ENCODE measurements at places on chromosomes 3 and 15.

- H3K27ac ChIP-seq = no peak overlapping the region
- DNase-seq = no peak
- H3K27me3 ChIP-seq = peaks cover 4% of the 10 kb centered on the region
- no peak overlapping the region for H3K4me3 ChIP-seq
Measured at GRCh38 chr3:13266651-13267362, 153.3 kb downstream of the NUP210 start.

GRCh38 chr15:97791824-97792792 is 168.4 kb upstream of the ARRDC4 start:
- H3K4me1 ChIP-seq = no peaks in the 10 kb centered on the region
- no peaks in the 10 kb centered on the region for H3K36me3 ChIP-seq
- H3K27me3 ChIP-seq = peaks cover 4% of the 10 kb centered on the region
- no peak overlapping the region for H3K27ac ChIP-seq
- no peak for DNase-seq

GRCh38 chr3:34141841-34142337 is 343.5 kb downstream of the PDCD6IP start:
- H3K27ac ChIP-seq = no peak overlapping the region
- H3K4me3 ChIP-seq = no peak overlapping the region
- DNase-seq = no peak
- no peaks in the 10 kb centered on the region for H3K27me3 ChIP-seq
- H3K36me3 ChIP-seq = no peaks in the 10 kb centered on the region

- H3K36me3 ChIP-seq = no peaks in the 10 kb centered on the region
- H3K27ac ChIP-seq = no peak overlapping the region
- H3K4me3 ChIP-seq = no peak overlapping the region
- H3K4me1 ChIP-seq = peaks cover 3% of the 10 kb centered on the region
- no peaks in the 10 kb centered on the region for H3K27me3 ChIP-seq
Measured at GRCh38 chr3:104291437-104291851, 1075.3 kb upstream of the ALCAM start.

DNA sequence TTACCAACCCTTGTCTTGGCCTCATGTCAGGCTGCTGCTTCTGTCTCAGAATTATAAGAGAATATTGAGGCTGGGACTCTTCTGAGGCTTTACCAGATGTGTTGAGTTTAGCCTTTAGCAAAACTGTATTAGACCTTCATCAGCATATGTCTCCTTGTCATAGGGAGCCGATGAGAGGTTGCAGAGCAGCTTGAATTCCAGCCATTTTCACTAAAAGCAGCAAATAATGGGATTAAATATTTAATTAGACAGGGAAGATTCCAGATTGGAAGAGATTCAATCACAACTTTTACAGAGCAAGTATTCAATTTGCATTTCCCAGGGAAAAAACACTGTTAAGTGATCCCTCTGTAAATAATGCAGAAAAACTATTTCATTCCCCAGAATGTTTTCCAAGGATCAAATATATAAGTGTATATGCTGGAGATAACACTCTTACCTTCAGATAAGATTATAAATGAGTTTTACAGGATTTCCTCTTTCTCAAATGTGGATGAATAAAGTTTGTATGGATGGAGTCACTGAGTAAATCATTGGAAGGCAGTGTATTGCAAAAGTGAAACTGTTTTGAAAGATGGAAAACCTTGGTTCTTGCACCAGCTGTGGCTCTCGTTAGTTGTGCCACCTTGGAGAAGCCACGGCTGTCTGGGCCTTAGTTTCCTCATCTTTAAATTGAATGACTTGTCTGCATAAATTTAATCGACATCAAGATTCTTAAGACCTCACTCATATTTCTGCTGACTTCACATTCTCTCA is 466.4 kb upstream of the SGO1 start:
- no peaks in the 10 kb centered on the region for H3K36me3 ChIP-seq
- H3K4me3 ChIP-seq = no peak overlapping the region
- H3K27ac ChIP-seq = no peak overlapping the region
- no peaks in the 10 kb centered on the region for H3K27me3 ChIP-seq
- DNase-seq = no peak
- no peaks in the 10 kb centered on the region for H3K4me1 ChIP-seq

- H3K36me3 ChIP-seq = no peaks in the 10 kb centered on the region
- H3K27me3 ChIP-seq = peaks cover 18% of the 10 kb centered on the region
- no peak overlapping the region for H3K4me3 ChIP-seq
Measured at GRCh38 chr15:78739206-78739605, 72.1 kb downstream of the ADAMTS7 start.

GRCh38 chr3:123246866-123247265 is 45.1 kb downstream of the SEC22A start:
- no peak overlapping the region for H3K4me3 ChIP-seq
- H3K36me3 ChIP-seq = peaks cover 18% of the 10 kb centered on the region
- H3K27me3 ChIP-seq = no peaks in the 10 kb centered on the region
- no peak overlapping the region for H3K27ac ChIP-seq
- H3K4me1 ChIP-seq = peaks cover 6% of the 10 kb centered on the region

DNA sequence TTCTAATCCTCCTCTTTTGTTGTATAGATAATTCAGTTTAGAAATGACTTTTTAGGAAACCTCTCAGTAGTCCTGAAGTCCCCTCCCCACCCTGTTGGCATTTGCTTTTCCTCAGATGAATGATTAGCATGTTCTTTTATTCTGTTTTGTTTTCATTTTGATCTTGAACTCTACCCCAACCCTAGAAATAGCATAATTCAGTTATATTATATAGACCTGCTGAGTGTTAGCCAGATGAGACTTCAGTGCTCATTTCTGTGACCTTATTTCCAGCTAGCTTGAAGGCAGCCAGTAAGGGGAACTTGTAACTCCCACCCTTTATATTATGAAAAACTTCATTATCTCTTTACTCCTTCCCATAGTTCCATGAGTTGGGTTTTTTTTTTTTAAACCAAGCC is 41.2 kb downstream of the SNRK start:
- H3K4me3 ChIP-seq = peak overlapping the region; percentile 36
- peak overlapping the region; percentile 91 for H3K27ac ChIP-seq
- H3K36me3 ChIP-seq = peaks cover 43% of the 10 kb centered on the region

DNA sequence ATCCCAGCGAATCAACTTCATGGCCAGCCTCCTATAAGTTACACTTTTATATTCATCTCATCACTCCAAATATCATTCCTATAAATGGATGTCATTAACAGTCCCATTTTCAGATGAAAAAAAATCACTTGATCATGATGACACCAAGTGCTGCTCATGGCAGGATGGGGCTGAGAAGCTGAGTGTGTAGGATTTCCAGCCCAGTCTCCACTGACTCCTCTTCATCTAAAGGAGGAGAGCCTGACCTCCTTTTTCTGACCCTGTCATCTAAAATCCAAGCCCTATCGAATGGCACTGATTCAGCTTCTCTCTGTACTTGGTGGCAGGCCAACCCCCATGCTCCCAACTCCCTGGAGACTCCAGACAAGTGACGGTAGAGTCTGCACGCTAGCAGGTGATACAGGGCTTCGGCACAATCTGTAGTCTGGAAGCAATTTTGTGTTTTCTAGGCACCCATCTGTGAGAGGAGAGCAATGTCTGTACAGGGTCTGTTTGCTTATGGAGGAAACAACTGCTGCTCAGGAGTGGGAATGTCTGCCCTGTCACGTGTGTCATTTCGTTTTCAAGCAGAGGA is 103.2 kb downstream of the EPHB1 start:
- peaks cover 4% of the 10 kb centered on the region for H3K27me3 ChIP-seq
- no peak overlapping the region for H3K4me3 ChIP-seq
- H3K27ac ChIP-seq = no peak overlapping the region
- no peaks in the 10 kb centered on the region for H3K4me1 ChIP-seq

DNA sequence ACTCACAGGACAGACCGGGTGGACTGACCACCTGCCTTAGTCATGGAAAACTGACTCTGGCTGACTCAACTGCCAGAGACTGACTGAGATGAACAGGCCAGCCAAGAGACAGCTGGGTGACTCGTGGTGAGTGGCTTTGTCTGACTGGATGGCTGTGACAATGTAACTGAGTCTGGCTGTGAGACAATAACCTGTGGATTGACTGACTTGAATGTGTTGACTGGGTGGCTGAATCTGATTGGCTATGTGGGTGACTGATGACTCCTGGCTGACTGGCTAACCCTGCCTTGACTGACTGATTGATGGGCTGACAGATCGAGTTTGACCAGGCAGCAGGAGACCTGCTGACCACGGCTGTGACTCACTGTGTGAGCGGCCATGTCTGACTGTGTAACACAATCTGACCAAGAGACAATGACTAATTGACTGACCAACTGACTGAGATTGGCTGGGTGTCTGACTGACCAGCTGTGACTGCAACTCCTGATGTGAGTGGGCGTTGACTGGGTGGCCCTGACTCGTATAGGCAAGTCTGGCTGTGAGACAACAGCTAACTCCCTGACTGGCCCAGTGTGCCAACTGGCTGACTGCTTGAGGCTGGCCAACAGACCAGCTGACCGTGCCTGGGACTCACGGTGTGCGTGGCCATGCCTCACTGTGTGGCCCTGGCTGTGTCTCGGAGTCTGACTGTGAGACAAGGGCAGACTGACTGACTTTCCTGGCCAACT is 509.1 kb downstream of the SHQ1 start:
- H3K4me1 ChIP-seq = peaks cover 27% of the 10 kb centered on the region
- no peak overlapping the region for H3K4me3 ChIP-seq
- peak; percentile 61 for DNase-seq
- H3K36me3 ChIP-seq = no peaks in the 10 kb centered on the region
- no peak overlapping the region for H3K27ac ChIP-seq

GRCh38 chr3:20280257-20280656 is 94.3 kb upstream of the SGO1 start:
- H3K36me3 ChIP-seq = peaks cover 21% of the 10 kb centered on the region
- no peak overlapping the region for H3K4me3 ChIP-seq
- no peak overlapping the region for H3K27ac ChIP-seq
- no peak for DNase-seq
- H3K27me3 ChIP-seq = no peaks in the 10 kb centered on the region

- peak; percentile 24 for DNase-seq
- H3K27ac ChIP-seq = peak overlapping the region; percentile 44
- H3K4me1 ChIP-seq = peaks cover 20% of the 10 kb centered on the region
- H3K4me3 ChIP-seq = no peak overlapping the region
- no peaks in the 10 kb centered on the region for H3K36me3 ChIP-seq
- no peaks in the 10 kb centered on the region for H3K27me3 ChIP-seq
Measured at GRCh38 chr3:4928277-4928789, 50.9 kb upstream of the BHLHE40 start.

GRCh38 chr3:61157414-61157813 is 93.8 kb downstream of the FHIT start:
- H3K36me3 ChIP-seq = peaks cover 2% of the 10 kb centered on the region
- H3K27ac ChIP-seq = no peak overlapping the region
- no peak for DNase-seq
- no peaks in the 10 kb centered on the region for H3K27me3 ChIP-seq

DNA sequence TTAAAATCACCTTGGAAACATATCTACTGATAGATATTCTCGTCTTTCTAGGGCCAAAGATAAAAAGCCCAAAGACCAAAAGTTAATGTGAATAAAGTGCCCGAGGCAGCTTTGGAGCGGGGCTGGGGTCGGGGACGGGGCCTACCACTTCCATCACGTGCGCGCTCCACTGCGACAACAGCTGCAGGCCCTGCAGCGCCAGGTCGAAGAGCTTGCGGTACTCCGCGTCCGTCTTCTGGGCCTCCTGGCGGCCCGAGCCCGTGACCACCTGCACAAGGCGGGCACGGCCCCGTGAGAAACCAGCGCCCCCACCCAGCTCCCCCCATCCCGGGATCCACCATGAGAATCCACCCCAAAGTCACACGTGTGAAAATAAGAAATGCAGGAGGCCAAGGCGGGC is 52.4 kb downstream of the CYFIP1 start:
- no peak overlapping the region for H3K27ac ChIP-seq
- H3K36me3 ChIP-seq = no peaks in the 10 kb centered on the region
- no peak overlapping the region for H3K4me3 ChIP-seq
- H3K4me1 ChIP-seq = no peaks in the 10 kb centered on the region
- no peaks in the 10 kb centered on the region for H3K27me3 ChIP-seq

GRCh38 chr3:119195911-119196310 is 22.5 kb downstream of the UPK1B start:
- no peaks in the 10 kb centered on the region for H3K27me3 ChIP-seq
- no peaks in the 10 kb centered on the region for H3K36me3 ChIP-seq
- H3K4me3 ChIP-seq = no peak overlapping the region
- H3K4me1 ChIP-seq = no peaks in the 10 kb centered on the region
